Calu3 (cell line): ENCODE measurements at places on chromosomes 16 and 17. TPM values are rescaled to one million over a fixed set of nuclear protein-coding genes. Genes with fewer than 3 reads are reported as not detected.

GRCh38 chr16:11111856-11112634 lies 144.0 kb downstream of the SOCS1 start:
- H3K27ac ChIP-seq, result no peak overlapping the region
- no peaks in the 10 kb centered on the region for H3K27me3 ChIP-seq
- no peak for DNase-seq
- H3K4me3 ChIP-seq, result no peak overlapping the region
- no peaks in the 10 kb centered on the region for H3K36me3 ChIP-seq
- H3K4me1 ChIP-seq, result no peaks in the 10 kb centered on the region

DNA sequence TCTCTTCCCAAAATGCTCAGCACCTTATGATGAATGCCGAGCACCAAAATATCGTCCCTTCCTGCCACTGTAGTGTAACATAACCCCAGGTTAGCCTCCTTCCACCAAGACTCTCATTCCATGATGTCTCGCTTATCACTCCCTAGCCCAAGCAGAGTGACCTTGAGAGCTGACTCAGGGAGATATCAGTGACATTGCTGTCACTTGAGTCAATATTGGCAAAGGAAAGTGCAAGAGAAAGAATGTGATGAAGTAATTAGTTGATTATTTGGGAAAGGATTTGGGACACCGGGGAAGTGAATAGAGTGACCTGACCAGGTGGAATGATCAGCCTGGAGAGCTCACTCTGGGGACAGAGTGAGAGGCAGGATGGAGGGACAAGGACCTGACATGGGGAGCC lies 2.6 kb upstream of the ANKFN1 start:
- H3K4me3 ChIP-seq, result no peak overlapping the region
- no peak for DNase-seq

DNA sequence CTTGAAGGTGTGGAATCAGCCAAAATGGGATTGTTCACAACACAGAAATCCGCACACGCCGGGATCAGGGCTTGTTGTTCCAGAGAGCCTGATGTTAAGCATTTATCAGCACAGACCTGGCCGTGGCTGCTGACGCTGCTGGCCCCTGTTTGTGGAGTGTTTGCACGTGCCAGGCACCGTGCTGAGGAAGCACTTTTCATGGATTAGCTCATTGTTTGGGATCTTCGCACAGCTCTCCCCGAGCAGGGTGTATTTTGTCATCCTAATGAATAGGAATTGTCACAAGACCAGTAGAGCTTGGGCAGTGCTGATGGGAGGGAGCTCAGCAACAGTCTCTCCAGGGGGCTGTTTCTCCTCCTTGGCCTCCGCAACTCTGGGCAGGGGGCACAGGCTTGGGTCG lies 160.4 kb upstream of the PLCG2 start:
- DNase-seq, result no peak
- H3K4me1 ChIP-seq, result no peaks in the 10 kb centered on the region

- no peaks in the 10 kb centered on the region for H3K27me3 ChIP-seq
- no peak overlapping the region for H3K27ac ChIP-seq
- no peak overlapping the region for H3K4me3 ChIP-seq
- H3K36me3 ChIP-seq, result no peaks in the 10 kb centered on the region
These were observed 62.3 kb downstream of the TNFRSF13B start for GRCh38 chr17:16909472-16910246.

DNA sequence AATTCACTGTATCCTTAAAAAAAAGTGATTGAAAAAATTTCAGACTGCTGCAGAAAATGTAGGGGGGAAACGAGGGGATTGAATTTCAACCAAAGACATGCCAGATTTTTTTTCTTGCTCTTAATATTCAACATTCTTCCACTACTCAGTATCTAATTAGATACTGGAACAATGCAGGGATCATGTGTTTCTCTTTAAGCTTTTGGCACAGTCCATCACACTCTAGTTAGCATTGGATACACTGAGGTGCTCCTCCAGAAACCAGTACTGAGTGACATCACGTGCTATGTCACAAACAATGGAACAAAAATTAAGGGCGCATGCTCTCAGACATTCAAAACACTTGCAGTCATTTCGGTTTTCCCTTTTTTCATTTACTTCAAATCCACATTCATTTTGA lies 298.6 kb upstream of the PSMD7 start:
- DNase-seq, result no peak
- H3K4me1 ChIP-seq, result peaks cover 19% of the 10 kb centered on the region
- H3K27ac ChIP-seq, result no peak overlapping the region
- H3K36me3 ChIP-seq, result no peaks in the 10 kb centered on the region
- no peaks in the 10 kb centered on the region for H3K27me3 ChIP-seq

GRCh38 chr17:32516940-32517701 lies 30.3 kb downstream of the CDK5R1 start:
- H3K27me3 ChIP-seq, result no peaks in the 10 kb centered on the region
- no peak overlapping the region for H3K27ac ChIP-seq
- no peak overlapping the region for H3K4me3 ChIP-seq
- no peak for DNase-seq
- peaks cover 15% of the 10 kb centered on the region for H3K4me1 ChIP-seq

GRCh38 chr16:85455534-85455933 lies 157.6 kb upstream of the GSE1 start:
- no peaks in the 10 kb centered on the region for H3K36me3 ChIP-seq
- no peak overlapping the region for H3K27ac ChIP-seq
- peaks cover 99% of the 10 kb centered on the region for H3K27me3 ChIP-seq
- peaks cover 3% of the 10 kb centered on the region for H3K4me1 ChIP-seq
- no peak for DNase-seq

DNA sequence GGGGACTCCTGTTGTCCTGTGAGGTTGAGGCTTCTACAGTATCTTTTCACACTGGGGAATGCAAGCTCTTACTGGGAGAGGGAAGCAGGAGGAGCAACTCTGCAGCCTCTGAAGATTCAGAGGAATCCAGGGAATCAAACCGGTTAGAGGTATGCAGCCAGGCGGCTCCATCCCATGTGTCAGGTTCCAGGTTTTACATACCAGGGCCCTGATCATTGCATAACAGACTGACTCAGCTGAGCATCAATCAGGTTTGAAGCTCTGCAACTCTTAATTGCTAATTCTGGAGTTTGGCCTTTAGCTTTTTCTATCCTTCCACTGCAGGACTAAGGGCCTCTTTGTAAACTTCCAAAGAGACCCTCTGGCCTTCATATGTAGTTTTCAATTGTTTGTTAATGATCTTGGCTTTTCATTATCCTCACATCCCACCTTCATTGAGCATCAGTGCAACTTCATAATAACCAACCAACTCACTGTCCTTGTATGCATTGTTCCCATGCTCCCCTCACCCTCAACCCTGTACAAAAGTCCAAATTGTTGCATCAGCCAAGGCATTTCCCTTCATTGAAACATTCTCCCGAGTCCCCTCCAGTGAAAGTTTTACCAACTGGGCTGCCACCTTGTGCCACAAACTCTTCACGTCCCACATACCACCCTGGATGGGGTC lies 59.7 kb upstream of the DHX40 start:
- H3K4me3 ChIP-seq, result no peak overlapping the region
- no peaks in the 10 kb centered on the region for H3K27me3 ChIP-seq
- H3K4me1 ChIP-seq, result no peaks in the 10 kb centered on the region

GRCh38 chr16:81210807-81211206 lies 27.7 kb upstream of the BCO1 start:
- peaks cover 9% of the 10 kb centered on the region for H3K27me3 ChIP-seq
- H3K36me3 ChIP-seq, result no peaks in the 10 kb centered on the region
- H3K4me1 ChIP-seq, result no peaks in the 10 kb centered on the region
- no peak overlapping the region for H3K4me3 ChIP-seq
- DNase-seq, result no peak

GRCh38 chr17:80377798-80378197 lies 37.2 kb upstream of the ENDOV start:
- H3K36me3 ChIP-seq, result peaks cover 81% of the 10 kb centered on the region
- no peaks in the 10 kb centered on the region for H3K27me3 ChIP-seq
- H3K27ac ChIP-seq, result no peak overlapping the region
- DNase-seq, result no peak
- H3K4me3 ChIP-seq, result no peak overlapping the region

DNA sequence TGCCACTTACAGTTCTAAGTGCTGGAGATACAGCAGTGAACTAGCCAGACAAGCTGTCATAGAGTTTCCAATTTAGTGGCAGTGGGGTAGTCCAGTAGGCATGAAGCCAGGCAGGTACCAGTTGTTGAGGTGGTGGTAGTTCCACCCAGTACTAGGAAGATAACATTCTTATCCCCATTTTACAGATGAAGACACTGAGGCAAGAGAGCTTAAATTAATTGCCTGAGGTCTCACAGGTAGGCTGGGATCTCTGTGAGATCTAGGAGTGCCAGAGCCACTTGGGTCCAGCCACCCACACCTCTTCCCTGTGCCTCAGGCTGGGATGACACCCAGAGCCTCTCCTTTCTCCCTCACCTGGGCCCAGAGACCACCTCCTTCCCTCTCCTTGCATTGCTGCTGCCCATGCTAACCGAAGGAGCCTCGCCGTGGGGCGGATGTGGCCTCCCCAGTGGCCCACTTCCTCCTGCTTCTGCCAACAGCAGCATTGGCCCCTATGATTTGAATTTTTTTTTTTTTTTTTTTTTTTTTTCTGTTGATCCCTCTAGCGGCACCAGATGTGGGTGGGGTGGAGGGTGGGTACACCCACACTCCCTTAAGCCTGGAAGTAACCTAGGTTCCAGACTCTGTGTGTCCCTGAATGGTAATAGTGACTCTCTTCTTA lies 114.0 kb downstream of the PRKCB start:
- peaks cover 100% of the 10 kb centered on the region for H3K27me3 ChIP-seq
- H3K27ac ChIP-seq, result no peak overlapping the region
- H3K36me3 ChIP-seq, result no peaks in the 10 kb centered on the region
- DNase-seq, result no peak

GRCh38 chr17:68732301-68732749 lies 131.2 kb upstream of the FAM20A start:
- no peak overlapping the region for H3K27ac ChIP-seq
- no peaks in the 10 kb centered on the region for H3K36me3 ChIP-seq
- no peak for DNase-seq
- no peak overlapping the region for H3K4me3 ChIP-seq
- no peaks in the 10 kb centered on the region for H3K27me3 ChIP-seq

- H3K36me3 ChIP-seq, result peaks cover 23% of the 10 kb centered on the region
- H3K4me1 ChIP-seq, result peaks cover 46% of the 10 kb centered on the region
- peaks cover 2% of the 10 kb centered on the region for H3K27me3 ChIP-seq
- H3K27ac ChIP-seq, result no peak overlapping the region
- no peak for DNase-seq
These were observed 3.3 kb upstream of the FDXR start for GRCh38 chr17:74875977-74876593.

DNA sequence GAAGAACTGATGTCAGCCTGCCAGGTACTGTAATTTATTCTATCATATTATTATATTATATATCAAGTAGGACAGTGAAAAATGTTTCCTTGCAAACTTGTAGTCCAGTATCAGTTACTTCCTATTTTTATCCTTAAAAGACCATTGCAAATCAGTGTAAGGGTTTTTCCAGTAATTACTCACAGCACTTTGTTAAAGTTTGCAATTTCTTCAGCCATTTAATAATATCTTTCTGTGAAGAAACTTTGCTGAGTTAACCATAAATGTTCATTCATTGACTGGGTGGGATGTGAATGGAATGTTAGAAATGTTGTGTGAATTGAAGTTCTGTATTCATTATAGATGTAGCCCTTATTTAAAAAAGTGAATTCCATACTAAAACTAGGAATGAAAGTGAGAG lies 26.7 kb downstream of the HAPSTR1 start:
- H3K27me3 ChIP-seq, result no peaks in the 10 kb centered on the region
- peaks cover 72% of the 10 kb centered on the region for H3K36me3 ChIP-seq
- peaks cover 33% of the 10 kb centered on the region for H3K4me1 ChIP-seq
- DNase-seq, result no peak

DNA sequence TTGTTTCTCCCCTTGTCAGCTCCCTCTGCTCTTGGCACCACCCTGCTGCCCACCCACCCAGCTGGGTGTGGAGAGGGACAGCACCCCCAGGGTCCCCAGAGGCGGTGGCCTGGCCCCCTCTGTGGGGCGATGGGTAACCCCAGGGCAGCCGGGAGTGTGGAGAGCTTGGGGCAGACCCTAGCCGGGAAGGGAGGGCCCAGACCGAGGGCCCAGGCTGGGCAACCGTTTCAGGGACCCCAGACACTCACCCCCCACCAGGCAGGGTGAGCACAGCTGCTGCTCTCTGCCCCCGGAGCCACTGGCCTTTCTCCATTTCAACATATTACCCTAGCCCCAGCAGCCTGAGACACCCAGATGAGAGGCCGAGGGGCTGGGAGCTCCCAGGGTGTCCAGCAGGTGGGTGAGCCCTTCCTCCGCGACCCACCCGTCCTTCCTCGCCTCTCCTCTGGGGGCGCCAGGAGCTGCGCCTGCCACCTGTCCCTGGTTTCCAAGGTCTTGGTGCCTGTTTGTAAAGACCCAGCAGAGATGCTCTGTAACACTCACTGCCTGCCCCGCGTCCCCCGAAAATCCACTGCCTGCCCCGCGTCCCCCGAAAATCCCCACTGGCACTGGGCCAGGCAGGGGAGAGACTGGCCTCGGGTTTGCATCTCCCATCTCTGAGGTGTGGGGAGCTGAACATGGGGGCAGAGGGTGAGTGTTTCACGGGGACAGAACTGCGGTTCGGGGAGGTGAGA lies 45.4 kb downstream of the BAHCC1 start:
- H3K27ac ChIP-seq, result no peak overlapping the region
- peaks cover 29% of the 10 kb centered on the region for H3K27me3 ChIP-seq
- no peak overlapping the region for H3K4me3 ChIP-seq

GRCh38 chr17:74211912-74212208 lies 1.5 kb upstream of the TTYH2 start:
- H3K27ac ChIP-seq, result peak overlapping the region; percentile 53
- H3K27me3 ChIP-seq, result peaks cover 48% of the 10 kb centered on the region
- DNase-seq, result no peak

GRCh38 chr17:82218349-82219075 lies 5.9 kb upstream of the CCDC57 start:
- H3K4me3 ChIP-seq, result no peak overlapping the region
- peaks cover 46% of the 10 kb centered on the region for H3K36me3 ChIP-seq
- no peak overlapping the region for H3K27ac ChIP-seq
- H3K27me3 ChIP-seq, result no peaks in the 10 kb centered on the region
- H3K4me1 ChIP-seq, result peaks cover 46% of the 10 kb centered on the region

PRAC1 gene
- not detected in 2 replicates for total RNA-seq

DNAI2 gene
- not detected in 2 replicates for total RNA-seq

SERPINF2 gene
- 0.54 and 0.76 TPM in 2 replicates for total RNA-seq

GDPD3 gene
- total RNA-seq, result 7.8 and 9.4 TPM in 2 replicates

TEX14 gene
- total RNA-seq, result 0.07 TPM in 2 replicates

CCL1 gene
- total RNA-seq, result not detected in 2 replicates

CMTM4 gene
- 79.6 and 110 TPM in 2 replicates for total RNA-seq

LAT gene
- 9.7 and 11.3 TPM in 2 replicates for total RNA-seq

TBC1D3 gene
- total RNA-seq, result not detected in 2 replicates

SLC5A11 gene
- 0.64 TPM in 1 of 2 replicates, not detected in the other for total RNA-seq

KRTAP4-5 gene
- total RNA-seq, result not detected in 2 replicates

SLC47A1 gene
- not detected in 2 replicates for total RNA-seq

KAT7 gene
- total RNA-seq, result 90.6 and 96.7 TPM in 2 replicates

MAP2K6 gene
- total RNA-seq, result 8.3 and 13.0 TPM in 2 replicates
